ENCODE measurements at places on chromosomes 6 and 20.

DNA sequence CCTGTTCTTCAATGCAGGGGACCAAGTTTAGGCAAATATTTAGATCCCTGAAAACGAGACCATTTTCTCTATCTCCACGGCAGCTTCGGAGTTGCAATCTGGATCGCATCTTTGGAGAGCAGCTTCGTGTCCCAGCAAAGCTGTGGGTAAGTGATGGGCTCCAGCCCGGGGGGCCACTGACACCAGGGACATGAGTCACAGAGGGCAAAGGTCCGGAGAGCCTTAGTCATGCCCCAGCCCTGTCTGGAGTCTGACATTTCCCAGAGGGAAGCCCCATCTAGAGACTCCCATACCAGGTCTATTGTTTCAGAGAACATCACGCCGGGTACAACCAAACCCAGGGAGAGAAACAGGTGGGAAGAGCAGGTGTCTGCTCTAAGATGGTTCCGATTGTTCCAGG is 95.9 kb downstream of the NFATC2 start:
- DNase-seq, result no peak

DNA sequence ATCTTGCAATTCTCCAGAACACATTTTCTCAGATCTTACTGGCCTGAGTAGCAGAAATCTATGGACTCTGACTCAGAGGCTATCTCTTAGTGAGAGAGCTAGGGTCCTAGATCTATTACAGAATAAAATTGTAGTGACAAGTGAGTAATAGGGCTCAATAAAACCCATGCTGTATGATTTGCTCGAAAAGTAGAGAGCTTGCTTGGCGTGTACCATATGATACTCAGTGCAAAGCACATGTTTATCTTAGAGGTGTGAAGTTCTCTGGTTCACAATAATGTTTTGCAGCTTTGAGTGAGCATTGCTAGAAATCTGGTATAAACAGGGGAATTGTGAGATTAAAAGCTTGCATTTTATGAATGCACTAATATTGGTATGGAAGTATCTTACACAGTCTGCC is 87.8 kb upstream of the PRSS16 start:
- no peak for DNase-seq

GRCh38 chr20:51623255-51623654 is 80.7 kb upstream of the NFATC2 start:
- no peak for DNase-seq

- no peak for DNase-seq
Measured at GRCh38 chr6:17389274-17389847, 4.0 kb upstream of the CAP2 start.

- no peak for DNase-seq
Measured at GRCh38 chr6:28349344-28349891, 329 bp upstream of the ZKSCAN3 start.

GRCh38 chr6:18028332-18028731 is 40.9 kb upstream of the KIF13A start:
- no peak for DNase-seq

- DNase-seq, result no peak
Measured at GRCh38 chr6:84358581-84358980, 131.1 kb upstream of the CEP162 start.

DNA sequence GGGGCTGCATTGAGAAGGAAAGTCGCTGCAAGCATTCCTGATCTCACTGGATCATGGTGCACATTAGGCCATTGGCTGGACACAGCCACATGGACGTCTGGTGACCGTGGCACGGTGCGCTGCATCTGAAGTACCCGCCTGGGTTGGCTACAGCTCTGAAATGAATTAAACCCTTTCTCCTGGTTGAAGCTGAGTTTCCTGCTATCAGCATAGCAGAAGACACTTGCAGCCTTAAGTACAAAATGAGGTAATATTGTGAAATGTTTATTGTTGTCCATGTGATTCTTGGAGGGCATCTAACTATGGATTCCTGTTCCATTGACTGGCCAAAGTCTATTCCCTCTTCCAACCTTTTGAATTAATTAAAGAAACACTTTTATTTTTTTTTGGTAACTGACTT is 89.8 kb upstream of the ADTRP start:
- no peak for DNase-seq

GRCh38 chr6:10411971-10412460 is 2.9 kb downstream of the TFAP2A start:
- DNase-seq, result peak; percentile 64

DNA sequence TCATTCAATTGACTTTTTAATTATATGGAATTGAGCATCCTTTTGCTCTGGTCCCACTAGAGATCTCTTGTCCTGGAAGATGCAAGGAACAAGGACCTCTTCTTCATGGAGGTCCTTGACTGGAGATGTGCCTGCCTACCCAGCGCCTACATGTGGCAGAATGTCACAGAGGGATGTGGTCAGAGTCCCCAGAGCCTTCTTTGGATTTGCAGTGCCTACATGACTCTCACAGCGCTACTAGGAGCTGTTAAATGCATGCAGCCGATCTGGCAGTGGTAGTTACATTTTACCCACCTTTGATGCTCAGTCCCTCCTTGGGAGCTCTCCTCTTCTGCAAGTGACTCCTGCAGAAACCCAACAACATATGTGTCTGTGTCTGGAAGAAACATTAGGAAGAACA is 51.9 kb upstream of the ADTRP start:
- no peak for DNase-seq

GRCh38 chr6:26594730-26595632 is 1.8 kb upstream of the ABT1 start:
- DNase-seq, result no peak

DNA sequence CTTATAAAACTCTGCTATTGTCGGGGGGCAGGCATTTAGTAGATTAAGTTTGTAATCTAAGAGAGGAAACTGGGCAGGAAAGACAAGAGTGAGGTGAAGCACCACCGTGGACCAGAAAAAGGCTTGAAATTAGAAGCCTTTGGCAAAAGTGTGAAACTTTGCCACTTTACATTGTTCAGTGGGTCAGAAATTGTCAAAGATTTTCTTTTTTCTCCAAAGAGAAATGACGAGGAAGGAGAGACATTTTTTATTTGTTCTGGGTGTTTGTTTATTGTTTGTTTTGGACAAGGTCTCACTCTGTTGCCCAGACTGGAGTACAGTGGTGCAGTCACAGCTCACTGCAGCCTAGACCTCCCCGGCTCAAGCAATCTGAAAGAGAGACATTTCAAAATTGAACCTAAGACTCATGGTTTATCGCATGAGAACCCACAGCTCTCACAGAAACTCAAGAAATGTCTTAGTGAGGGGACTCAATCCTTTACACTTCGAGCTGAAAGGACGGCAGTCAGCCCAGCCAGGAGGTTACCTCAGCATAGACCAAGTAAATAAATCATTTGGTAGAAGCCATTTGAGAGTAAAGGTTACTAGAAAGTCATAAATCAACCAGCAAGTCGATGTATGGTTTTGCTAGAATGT is 262.8 kb upstream of the TAB2 start:
- DNase-seq, result no peak

DNA sequence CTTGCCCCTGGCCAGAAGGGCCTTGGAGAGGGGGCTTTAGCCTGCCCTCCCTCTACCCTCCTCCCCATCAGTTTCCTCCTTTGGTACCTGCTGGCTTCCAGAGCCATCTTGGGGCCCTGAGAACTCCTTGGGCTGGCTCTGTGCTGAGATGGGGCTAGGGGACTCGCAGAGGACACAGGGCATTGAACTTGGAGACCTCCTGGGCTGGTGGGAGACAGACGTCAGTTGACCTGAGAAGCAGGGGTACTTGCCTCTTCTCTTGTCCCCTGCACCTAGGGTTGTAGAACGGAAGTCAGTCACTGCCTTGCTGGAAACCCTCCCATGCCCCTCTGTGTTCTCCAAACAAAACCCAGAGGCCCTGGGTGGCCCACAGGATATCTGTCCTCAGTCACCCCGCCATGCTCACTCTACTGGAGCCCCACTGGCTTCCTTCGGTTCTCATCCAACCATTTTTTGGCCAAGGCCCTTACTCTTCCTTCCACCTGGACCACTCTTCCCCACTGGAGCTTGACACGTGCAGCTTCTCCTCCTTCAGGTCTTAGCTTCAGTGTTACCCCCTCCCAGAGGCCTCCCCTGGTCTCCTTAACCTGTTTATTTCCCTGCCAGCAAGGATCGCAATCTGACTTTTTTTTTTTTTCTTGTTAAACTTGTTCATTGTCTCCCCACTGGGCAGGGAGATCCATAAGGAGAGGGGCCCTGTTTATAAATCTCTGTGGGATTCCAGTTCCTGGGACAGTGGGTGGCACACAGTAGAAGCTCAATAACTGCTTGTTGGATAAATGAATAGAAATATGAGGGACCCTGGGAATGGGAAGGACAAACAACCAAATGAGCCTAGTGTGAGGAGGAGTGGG is 971 bp downstream of the RBCK1 start:
- DNase-seq, result no peak

DNA sequence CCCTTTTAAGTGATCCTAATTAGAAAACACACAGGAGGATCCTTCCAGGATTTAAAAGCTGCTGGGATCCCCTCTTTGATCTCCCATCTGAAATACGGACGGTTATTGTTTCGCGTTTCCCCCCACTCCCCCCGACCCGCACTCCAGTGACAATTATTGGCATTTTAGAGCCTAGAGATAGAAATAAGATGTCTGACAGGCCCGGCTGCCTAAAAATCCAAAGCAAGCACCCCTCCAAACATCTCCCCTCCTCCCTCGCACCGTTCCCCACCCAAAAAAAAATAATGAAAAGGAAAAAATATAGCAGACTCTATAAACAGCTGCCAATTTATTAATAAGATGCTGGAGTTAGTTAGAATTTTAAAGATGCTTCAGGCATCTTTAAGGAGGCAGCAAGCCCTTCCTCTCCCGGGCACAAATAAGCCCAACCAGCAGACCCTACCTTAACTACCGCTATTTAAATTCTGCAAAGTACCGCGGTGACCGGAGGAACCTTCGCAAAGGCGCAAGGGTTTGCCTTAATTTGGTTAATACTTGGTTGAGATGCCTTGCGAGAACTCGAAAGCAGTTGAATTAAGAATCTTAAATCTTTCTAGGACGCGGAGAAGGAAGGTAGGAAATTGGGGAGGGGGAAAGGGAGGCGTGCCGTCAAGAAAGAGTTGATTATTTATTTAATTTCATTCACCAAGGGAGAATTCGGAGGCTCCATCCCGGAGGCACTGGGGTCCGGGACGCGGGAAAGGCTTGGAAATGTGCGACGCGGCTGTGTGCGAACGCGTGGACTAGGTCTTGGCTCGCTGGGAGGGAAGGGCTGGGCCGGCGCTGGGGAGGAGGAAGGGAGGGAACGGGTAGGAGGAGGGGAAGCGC is 1.5 kb upstream of the ISM1 start:
- no peak for DNase-seq

DNA sequence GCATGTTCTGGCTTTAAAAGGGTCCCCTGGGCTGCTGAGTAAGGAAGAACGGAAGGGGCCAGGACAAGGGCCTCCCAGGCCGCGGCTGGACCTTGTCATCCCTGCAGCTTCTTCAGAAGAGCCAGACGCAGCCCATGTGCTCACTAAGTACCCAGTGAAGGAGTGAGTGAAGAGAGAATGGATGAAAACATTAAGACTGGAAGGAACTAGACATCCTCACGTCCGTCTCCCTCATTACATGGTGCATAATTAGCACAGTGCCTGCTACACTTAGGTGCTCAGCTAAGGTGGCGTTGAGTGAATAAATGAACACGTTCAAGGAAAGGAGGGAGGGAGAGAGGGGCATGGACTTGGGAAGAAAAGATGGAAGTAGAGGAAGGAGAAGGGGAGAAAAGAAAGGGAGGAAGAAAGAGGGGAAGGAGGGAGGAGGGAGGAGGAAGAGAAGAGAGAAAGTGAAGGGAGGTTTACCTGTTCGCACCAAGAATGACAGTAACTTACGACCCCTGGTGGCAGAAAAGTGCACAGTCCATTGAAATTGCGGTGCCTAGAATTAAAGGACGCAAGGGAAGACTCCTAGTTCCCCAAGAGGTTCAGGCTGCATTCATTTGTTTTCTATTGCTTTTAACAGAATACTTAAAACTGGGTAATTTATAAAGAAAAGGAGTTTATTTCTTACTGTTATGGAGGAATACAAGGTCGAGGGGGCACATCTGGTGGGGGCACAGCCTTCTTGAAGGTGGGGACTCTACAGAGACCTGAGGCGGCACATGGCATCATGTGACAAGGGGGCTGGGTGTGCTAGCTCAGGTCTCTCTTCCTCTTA is 8.0 kb downstream of the TP53RK start:
- DNase-seq, result no peak

GRCh38 chr6:96196633-96197032 is 180.9 kb downstream of the FUT9 start:
- DNase-seq, result no peak

DNA sequence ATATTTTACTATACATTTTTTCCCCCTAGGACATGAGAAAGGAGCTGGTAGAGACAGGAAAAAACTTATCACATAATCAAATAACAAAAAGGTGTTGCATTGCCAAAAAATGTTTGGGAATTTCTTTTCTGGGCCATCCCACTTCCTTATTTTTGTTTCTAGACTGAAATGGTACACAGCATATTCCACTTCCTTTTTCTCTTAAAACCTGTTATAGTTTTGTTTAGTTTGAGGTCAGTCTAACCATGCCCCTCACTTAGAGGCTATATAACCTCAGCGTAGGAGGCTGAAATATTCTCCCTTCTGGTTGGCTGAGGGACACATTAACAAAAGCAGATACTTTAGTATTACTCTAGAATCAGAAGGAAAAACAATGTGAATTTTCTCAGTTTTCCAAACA is 323.9 kb downstream of the GJA1 start:
- no peak for DNase-seq

DNA sequence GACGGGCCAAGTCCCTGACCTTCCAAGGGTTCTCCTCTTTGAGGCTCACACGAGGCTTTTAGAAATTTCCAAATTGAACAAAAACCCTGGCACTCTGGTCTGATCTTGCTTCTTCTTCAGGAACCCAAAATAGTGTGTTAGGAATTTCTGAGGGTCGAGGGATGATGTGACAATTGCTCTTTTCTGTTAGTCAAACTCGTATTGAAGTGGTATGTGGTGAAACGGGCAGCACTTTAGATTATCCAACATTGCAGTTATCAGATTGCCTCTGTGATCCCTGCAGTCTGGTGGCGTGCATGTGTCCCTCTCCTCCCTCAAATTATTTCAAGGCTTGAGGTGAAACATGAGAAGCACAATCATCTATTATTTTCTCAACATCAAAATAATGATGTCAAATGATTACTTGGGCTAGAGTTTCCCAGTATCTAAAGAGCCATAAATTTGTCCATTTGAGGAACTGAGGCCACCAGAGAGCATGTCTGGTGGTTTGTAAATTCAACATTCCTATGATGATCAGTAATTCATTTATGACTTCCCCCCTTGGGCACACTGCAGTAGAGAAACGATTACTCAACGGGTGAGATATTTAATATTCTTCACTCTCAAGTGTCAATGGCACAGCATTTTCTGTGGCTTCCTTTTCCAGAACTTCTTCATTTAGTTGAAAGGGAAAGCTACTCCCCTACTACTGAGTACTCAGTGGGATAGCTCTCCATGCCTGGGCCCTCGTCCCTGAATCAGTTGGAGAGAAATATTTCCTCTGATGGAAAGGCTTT is 308.6 kb upstream of the MAP3K7 start:
- DNase-seq, result no peak
